ENCODE measurements at places on chromosomes 1 and 21. TPM values are rescaled to one million over a fixed set of nuclear protein-coding genes. Genes with fewer than 3 reads are reported as not detected.

DNA sequence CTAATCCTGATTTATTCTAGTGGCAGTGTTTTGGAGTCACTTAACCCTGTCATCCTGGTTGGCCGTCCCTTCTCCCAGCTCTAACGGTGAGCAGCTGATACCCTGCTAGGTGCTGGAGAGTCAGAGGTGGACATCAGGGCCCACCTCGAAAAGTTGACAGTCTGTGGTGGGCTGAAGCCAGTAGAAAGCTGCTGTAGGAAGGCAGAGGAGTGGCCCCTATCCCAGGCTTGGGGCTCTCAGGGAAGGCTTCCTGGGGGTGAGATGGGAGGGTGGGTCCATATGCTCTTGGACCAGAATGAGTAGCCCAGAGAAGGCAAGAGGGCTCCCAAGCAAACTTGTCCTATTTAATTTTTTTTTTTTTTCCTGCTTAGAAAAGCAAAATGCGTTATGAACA lies 475 bp upstream of the RPL5 start:
- H3K4me1 ChIP-seq = peaks cover 25% of the 10 kb centered on the region
- no peaks in the 10 kb centered on the region for H3K27me3 ChIP-seq
- no peak overlapping the region for H3K27ac ChIP-seq
- H3K4me3 ChIP-seq = peak overlapping the region; percentile 97
- H3K36me3 ChIP-seq = peaks cover 31% of the 10 kb centered on the region

- H3K27ac ChIP-seq = peak overlapping the region; percentile 53
- DNase-seq = peak; percentile 95
- no peaks in the 10 kb centered on the region for H3K36me3 ChIP-seq
- H3K4me3 ChIP-seq = no peak overlapping the region
- H3K4me1 ChIP-seq = peaks cover 7% of the 10 kb centered on the region
- H3K27me3 ChIP-seq = no peaks in the 10 kb centered on the region
These were observed 37.1 kb upstream of the ARHGEF10L start for GRCh38 chr1:17502326-17502778.

DNA sequence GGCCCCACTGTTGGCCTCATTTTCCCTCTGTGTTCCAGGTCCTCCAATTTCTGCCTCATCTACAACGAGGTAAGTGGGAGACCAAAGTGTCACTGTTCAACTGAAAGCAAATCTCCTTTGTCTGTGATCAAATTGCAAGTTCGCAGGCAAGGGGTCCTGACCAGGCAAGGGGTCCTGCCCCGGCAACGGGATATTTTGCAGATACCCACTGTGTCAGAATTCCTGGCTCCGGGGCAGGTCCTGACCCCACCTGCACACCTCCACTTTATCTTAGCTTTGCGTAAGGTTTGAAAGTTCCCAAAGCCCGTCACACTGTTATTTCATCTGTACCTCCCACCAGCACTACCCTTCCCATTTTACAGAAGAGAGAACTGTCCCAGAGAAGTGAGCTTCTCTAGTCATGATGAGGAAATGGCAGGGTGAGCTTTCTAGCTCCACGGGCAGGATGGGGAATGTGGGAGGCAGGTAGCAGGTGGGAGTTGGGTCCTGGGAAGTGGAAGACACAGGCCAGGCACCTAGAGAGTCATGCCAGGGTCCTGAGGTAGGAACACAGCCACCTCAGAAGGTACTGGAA lies 32.0 kb upstream of the CSF1 start:
- no peak overlapping the region for H3K4me3 ChIP-seq
- H3K36me3 ChIP-seq = no peaks in the 10 kb centered on the region
- no peaks in the 10 kb centered on the region for H3K27me3 ChIP-seq
- no peak for DNase-seq
- no peak overlapping the region for H3K27ac ChIP-seq
- H3K4me1 ChIP-seq = no peaks in the 10 kb centered on the region

Gene CFAP141
- total RNA-seq = not detected

Gene VASH2
- total RNA-seq = 0.17 TPM

Gene SPATA6
- 4.2 TPM for total RNA-seq

Gene MEGF6
- 4.4 TPM for total RNA-seq
